ENCODE measurements at places on chromosomes 16 and 17.

- DNase-seq = no peak
These were observed 657.8 kb downstream of the MAF start for GRCh38 chr16:78942625-78943245.

- DNase-seq = no peak
These were observed 20.6 kb downstream of the CHAD start for GRCh38 chr17:50447870-50448595.

DNA sequence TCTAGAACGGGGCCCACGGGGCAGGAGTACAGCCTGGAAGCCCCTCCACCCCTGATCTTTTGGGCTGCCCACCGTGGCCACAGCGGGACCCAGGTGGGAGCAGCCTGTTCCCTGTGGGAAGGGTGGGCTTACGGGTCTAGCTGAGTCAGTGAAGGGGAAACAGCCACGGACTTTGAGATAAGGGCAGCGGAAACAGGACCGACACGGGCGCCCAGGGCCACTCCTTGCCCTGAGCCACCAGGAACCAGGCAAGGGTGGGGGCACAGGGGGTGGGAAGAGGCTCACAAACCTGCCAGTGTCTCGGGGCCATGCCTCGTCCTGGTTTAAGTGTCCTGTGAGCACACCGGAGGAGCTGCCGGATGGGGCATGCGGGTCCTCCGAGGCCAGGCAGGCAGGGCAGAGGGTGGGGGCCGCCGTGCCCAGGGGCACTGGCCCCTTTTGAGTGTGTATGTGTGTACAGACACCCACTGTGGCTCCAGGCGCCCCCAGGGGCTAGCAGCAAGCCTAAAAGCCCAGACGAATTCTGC, 47.6 kb upstream of the PVALEF start:
- no peak for DNase-seq

GRCh38 chr16:4918781-4919251, 18.1 kb downstream of the PPL start:
- DNase-seq = no peak

GRCh38 chr16:23342083-23342640, 40.1 kb downstream of the SCNN1B start:
- no peak for DNase-seq

GRCh38 chr16:86303787-86304678, 206.3 kb upstream of the FOXF1 start:
- no peak for DNase-seq

GRCh38 chr17:19247473-19247872, 10.3 kb downstream of the EPN2 start:
- no peak for DNase-seq

- DNase-seq = no peak
These were observed 6.7 kb upstream of the CIITA start for GRCh38 chr16:10870137-10870776.

DNA sequence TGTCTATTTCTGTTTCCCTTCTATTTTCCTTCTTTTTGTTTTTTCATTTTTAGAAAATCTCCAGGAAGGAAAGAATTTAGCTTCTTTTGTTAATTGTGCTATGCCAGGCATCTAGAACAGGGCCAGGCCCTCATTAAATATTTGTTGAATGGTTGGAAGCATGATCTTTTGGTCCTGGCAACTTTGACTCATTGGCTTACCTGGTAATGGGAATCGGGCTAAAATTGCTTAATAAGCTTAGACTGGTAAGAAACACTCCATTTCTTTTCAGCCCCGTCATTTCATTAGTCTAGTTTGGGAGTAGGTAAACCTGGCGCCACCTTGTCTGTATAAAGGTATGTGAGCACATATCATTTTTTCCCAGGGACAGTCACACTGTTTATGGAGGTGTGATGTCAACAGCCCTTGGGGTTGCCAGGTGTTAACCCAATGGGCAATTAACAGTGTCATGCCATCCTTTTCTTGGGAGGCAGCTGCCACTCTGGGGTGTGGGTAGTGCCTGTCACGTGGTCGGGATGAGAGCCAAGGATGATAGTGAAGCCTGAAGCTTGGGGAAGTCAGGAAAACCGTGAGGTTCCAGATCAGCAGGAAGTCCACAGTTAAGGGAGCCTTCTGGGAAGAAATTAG, 9.5 kb upstream of the NDEL1 start:
- no peak for DNase-seq

DNA sequence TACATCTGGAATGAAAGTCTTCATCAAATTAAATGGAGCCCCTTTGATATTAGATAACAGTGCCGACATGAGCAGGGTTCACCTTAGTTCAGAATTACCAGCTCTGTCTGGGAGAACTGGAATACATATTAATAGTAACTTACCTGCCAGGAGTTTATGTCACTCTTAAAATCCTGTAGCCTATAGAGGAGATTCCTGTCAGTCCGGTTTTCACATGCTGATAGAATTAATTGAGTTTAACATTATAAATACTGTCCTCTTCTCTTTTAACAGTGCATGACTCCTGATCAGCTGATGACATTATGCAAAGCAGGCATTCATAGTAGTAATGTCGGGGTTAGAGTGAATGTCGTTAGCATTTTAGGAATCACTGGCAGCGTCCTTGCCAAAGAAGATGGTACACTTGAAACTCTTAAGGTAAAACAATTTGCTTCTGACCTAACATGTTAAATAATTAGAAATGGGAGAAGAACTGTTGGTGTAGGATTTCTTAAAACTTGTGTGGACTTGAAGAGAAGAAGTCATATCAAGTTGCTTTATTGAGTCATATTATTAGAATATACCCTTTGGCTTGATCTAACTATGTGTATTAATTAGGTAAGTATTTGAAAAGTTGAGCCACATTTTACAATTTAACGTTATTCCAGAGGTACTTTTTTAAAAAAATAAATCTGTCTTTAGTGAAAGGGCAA, 34.3 kb downstream of the HEATR3 start:
- DNase-seq = no peak

DNA sequence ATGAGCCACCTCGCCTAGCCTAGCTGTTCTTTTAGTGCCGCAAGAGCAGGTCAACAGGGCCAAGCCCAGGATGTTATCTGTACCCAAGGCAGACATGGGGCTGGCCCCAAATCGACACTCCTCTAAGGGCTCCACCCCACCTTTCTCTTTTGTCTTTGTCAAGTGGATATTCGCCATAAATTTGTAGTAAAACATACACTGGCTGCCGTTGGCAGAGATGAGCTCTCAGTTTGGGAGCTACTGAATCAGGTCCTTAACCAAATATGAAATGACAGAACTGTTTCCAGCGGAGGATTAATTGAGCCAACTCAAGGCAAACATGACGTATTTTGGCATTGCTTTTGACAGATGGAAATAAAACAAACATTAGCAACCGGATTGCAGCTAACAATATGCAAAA, 556.9 kb upstream of the CDH5 start:
- no peak for DNase-seq

DNA sequence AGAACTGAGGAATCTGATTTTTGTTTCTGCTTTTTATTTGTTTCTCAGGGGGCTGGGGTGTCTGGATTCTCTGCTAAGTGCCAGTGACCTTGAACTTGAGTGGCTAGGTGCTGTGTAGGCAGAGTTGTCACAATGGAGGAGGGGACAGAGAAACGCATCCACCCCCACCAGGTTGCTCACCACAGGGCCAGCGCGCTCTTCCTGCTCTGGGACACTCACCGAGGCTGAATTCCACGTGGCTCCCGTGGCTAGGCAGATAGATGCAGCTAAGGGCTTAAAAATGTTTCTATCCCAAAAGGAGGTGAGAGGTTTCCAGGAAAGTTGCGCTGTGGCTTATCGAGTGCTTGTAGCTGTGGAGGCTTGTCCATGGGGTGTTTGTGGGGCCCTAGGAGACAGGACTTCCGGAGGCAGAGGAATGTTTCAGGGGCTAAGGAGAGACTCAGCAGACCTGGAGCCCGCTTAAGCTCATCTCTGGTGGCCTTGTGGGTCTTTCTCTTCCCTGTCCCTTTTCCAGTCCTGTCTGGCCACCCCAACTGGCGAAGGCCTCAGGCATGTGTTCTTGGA, 36.8 kb downstream of the ADCY7 start:
- DNase-seq = no peak

DNA sequence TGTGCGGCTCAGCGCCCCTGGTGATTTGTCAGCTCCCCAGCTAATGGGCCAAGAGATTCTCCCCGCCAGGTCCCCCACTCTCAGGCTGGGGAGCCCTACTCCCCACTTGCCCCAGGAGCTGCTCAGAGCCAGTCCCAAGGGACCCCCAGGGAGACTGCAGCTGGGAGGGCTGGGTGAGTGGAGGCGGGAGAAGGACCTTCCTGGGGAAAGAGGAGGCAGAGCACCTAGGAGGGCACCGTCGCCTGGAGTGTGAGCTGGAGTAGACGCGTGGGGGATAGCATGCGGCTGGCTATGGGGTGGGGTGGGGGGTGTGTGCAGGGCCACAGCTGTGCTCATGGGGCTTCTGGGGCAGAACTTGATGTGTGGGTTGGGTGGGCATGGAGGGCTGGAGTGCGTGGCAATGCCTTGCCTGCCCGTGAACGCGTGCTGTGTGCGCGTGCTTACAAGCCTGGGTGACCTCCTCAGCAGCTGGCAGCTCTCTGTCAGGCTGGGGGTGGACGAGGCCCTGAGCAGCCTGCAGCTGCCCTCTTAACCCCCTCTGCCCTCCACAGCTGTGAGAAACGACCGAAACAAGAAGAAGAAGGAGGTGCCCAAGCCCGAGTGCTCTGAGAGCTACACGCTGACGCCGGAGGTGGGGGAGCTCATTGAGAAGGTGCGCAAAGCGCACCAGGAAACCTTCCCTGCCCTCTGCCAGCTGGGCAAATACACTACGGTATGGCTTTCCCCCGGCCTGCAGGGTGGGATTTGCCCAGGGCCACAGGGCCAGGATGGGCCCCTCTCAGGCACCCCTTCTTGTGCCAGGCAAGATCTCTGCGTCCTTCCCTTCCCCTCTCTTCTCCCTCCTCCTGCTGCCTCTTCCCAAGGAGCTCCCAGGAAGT, 12.9 kb downstream of the GJD3 start:
- no peak for DNase-seq

Data from GF-D8 (cell line).